Activated CD8-positive, alpha-beta memory T cell treated with anti-CD3 and anti-CD28 coated beads, Interleukin-2, amount 50 U/mL, for 48 hours (primary cell): ENCODE measurements at places on chromosomes 11 and 22.

- no peak for DNase-seq
Measured at GRCh38 chr22:19885841-19886592, 31.3 kb upstream of the GNB1L start.

GRCh38 chr11:118911880-118912741, 13.6 kb downstream of the BCL9L start:
- DNase-seq: peak; percentile 85

- DNase-seq: no peak
Measured at GRCh38 chr11:59197991-59198390, 14.7 kb downstream of the MPEG1 start.

DNA sequence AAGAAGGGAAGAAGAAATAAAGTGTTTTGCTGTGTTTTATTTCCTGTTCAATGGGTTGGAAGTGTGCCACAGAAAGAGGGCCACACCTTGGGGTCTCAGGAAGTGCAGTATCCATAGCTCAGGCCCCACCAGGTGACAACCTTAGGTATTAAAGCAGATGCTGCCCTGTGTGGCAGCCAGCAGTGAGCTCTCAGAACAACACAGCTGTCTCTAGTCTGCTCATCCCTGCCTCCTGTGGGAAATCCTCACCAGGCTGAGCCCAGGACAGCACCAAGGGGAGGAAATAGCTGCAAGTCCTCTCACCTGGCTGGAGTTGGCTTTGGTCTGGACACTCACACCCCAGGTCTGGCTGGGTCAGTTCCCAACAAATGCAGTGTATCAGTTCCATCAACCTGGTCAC, 25.1 kb downstream of the ARL14EP start:
- DNase-seq: no peak

GRCh38 chr11:117535201-117535849, 207.7 kb downstream of the CEP164 start:
- no peak for DNase-seq

DNA sequence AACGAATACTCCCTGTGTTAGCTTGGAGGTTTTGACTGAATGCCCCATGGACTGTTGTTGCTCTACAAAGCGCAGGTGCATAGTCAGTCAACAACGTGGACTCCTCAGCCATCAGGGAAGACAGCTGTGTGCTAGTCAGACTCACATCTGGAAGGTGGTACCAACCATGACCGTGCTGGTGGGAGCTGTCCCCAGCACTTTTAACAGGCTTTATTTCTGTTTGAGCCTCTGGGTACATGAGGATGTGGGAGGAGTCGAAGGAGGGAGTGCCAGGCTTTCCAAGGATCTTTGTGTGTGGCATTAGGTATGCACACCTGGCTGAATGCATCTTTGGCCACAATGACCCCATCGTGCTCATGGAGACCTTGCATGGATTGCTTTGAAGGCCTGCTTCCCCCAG, 6.6 kb downstream of the RASSF10 start:
- no peak for DNase-seq

GRCh38 chr11:122758974-122759373, 79.3 kb upstream of the CRTAM start:
- DNase-seq: no peak

GRCh38 chr11:134294664-134295063, 18.5 kb downstream of the GLB1L3 start:
- DNase-seq: no peak

DNA sequence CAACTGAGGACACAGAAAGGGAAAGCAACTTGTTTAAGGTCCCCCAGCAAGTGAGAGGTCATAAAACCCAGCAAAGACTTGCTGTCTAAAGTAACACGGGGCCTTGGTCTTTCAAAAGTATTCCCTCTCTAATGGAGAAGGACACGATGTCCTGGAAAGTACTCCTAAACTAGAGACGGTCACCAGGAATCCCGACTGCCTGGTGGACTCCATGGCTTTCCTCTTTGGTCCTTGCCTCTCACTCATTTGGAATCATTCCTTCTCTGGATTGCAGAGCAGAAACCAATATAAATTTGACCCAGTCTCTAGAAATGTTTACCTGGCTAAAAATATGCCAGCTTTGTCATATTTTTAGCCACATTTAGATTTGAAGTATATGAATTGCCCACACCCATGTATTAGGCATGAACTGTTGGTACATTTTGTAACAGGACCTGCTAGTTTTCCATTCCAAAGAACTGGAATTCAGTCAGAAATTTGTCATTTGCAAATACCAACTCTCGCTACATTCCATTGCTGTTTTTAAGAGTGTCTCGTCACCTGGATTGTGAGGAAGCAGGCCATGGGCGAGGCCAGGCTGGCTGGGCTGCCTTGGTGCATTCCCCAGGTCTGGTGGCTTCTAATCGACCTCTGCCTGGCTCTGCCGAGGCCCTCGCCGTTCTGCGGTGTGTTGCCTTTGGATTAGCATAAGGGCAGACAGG, 12.9 kb downstream of the NAV2 start:
- DNase-seq: no peak

- DNase-seq: no peak
Measured at GRCh38 chr11:13338019-13338426, 60.4 kb downstream of the BMAL1 start.

DNA sequence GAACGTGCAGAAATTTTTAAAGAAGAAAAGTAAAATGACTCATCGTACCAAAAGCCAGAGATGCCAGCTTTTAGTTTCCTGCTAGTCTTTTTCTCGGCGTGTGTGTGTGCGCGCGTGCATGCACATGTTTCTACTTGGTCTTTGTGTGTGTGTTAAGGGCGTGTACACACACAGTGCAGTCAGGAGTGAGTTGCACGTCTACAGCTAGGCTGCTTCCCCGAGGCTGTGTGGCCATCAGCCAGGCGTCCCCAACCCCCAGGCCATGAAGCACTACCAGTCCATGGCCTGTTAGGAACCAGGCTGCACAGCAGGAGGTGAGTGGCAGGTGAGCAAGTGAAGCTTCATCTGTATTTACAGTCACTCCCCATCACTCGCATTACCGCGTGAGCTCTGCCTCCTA, 36.4 kb downstream of the KCNQ1 start:
- DNase-seq: no peak

DNA sequence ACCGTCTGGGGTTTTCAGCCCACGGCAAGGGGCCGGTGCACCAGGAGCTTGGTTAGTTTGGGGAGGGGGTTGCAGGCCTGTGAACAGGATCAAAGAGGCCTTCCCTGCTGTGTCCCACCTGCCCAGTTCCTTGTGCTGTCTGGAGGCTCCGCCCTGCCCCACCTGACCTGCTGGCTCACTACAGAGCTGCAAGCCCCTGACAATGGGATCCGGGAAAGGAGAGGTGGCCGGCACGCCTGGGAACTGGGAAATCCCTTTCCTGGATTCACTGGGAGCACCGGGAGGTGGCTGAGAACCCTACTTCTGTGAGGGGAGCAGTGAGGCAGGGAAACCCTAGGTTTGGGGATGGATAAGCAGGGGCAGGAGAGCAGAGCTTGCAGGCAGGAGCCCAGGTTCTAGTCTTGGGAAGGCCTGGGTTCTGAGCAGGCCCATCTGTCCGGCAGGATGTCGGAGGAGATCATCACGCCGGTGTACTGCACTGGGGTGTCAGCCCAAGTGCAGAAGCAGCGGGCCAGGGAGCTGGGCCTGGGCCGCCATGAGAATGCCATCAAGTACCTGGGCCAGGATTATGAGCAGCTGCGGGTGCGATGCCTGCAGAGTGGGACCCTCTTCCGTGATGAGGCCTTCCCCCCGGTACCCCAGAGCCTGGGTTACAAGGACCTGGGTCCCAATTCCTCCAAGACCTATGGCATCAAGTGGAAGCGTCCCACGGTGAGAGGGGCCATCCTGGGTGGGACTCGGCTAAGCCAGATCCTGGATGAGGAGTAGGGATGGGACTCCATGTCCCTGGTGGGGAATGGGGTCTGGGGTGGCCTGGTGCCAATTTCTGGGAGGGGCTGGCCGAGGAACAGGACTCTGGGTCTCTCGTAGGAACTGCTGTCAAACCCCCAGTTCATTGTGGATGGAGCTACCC, 786 bp downstream of the CAPN1 start:
- DNase-seq: peak; percentile 58

DNA sequence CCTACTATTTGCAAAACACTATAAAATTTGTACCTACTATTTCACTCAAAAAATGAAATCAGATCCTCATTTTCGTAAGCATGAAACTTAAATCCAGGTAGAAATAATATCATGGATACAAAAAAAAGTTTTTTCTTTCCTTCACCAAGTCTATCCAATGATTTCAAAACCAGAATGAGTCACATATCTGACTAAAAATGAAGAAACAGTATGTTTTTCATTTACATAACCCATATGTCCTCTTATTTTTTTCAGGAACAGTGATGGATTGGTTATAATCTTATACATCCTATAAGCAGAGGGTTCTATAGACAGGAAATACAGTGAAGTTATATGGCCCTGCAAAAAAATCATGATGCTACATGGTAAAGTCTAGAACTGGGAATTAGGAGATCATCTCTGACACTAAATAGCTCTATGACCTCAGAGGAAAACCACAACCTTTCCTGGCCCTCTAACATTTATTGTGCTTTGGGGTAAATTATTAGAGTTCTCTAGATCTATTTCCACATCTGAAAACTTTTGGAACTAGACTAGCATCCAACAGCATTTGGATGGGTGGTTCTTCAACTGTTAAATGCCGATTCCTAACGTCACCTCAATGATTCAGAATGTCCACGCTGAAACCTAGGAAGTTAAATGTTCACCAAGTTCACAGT, 10.9 kb downstream of the MTMR2 start:
- DNase-seq: no peak

DNA sequence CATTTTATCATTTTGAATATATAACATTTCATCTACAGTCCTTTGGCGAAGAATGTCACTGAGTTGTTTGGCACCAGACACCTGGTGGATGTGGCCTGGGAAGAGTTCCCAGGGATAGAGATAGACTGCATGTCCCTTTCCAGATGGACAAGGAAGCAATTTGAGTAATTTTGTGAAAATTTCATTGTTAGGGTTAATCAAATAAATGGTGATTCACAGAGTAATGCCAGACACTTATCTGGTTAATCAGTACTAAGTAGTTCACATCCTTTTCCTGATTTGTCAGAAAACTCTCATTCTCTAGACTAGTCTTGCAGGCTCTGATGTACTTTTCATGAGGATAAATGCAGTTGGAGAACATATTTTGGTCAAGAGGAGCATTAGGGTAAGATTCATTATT, 41.6 kb downstream of the NAALAD2 start:
- DNase-seq: no peak

- no peak for DNase-seq
Measured at GRCh38 chr11:129144256-129144655, 47.9 kb downstream of the ARHGAP32 start.

- DNase-seq: no peak
Measured at GRCh38 chr11:11467312-11467711, 114.3 kb upstream of the CSNK2A3 start.

DNA sequence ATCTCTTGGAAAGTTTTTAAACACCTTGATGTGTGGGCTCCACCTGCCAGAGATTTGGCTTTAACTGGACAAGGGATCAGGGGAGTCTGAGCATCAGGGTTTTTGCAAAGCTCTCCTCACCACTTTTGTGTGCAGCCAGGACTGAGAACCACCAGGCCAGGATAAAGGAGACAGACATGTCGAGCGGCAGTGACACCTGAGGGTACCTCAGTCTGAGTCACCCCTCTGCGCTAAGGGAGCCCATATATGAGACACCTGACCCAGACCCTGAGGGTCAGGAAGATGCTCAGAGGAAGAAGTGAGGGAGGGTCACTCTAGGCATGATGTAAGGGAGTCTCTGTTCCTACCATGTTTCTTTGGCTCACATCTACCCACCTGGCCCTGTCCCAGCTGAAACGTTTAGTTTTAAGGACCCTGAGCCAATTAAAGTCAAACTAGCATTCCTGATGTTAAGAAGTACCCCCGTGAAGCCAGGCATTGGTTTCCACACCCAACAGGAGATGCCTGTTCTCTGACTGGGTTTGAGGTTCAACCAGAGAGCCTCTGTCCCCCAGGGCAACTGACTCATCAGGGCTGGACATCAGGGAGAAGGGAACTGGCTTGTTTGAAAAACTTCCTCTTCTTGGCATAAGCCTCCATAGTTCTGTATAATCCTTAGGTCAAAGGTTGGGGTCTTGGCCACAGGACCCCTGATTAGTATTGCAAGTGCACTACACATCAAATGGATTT, 72.4 kb upstream of the BIRC3 start:
- no peak for DNase-seq

DNA sequence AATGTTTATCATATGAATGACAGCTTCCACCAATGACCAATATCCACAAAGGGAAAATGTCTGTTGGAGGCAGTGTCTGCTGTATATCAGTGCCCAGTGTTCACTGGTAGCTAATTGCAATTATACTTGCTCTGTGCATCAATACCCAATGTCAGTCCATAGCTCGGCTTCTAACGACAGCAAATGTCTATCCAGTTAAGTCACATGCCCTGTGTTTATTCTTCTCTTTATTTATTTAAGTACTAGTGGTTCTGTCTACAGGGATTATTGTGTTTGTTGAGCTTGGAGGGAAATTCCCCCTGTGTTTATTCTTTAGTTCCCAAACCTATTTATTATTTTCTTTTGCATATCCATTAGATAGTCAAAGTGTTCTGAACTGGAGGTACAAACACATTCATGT, 18.6 kb downstream of the TSKU start:
- no peak for DNase-seq

DNA sequence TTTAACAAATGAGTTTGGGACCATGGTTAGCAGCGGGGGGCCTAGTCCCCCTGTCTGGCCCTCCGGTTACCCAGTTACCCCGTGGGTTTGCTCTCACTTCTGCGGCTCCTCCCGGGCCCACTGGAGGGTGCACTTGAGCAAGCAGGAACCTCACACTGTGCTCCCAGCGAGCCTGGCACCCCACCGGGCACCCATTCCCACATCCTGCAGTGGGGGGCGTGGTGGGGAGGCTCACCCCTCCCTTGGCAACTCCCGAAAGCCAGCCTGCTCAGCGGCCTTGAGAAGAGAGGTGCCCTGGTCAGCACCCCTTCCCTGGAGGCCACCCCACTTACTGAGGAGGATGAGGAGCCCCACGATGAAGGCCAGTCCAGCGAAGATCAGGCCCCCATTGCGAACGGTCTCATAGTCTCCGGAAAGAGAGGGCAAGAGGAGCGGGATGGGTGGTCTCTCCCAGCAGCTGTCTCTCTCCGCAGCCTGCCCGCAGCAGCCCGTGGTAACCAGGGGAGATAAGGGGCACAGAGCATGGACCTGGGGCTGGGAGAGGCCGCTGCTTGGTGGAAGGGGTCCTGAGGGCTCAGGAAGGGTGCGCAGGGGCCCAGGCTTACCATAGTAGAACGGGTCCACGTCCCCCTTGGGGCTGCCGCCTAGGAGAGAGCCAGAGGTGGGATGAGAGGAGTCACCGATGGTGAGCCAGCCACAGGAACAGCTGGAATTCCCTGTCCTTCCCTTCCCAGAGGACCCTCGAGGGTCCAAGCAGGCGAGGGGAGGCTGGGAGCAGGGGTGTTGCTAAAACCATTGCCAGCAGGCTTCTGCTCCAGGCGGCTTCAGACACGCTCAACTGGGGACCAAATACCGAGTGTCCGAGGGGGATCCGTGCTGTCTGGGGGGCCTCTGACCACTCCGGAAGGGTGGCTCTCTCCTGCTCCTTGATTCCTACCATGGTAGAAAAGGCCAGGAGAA, 2.2 kb downstream of the FXYD2 start:
- DNase-seq: peak; percentile 82
